ENCODE measurements at places on chromosomes 7 and 10.

DNA sequence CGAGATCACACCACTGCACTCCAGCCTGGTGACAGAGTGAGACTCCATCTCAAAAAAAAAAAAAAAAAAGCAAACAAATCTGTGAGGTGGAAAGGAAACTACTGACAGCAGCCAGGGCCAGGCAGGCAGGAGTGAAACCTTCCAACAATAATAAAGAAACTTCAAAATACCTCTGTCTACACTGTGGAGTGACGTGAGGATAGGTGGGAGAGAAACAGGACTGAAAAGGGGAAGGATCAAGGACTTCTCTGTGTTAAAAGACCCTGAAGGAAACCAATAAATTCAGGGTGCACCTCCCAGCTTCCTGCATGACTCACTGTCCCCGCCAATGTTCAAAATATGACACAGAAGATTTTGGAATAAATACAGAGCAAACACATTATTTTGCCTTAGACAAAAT lies 82.9 kb downstream of the KIAA1549 start:
- DNase-seq, result no peak

- DNase-seq, result no peak
Observed at GRCh38 chr10:69809318-69809717, 7.6 kb downstream of the COL13A1 start.

DNA sequence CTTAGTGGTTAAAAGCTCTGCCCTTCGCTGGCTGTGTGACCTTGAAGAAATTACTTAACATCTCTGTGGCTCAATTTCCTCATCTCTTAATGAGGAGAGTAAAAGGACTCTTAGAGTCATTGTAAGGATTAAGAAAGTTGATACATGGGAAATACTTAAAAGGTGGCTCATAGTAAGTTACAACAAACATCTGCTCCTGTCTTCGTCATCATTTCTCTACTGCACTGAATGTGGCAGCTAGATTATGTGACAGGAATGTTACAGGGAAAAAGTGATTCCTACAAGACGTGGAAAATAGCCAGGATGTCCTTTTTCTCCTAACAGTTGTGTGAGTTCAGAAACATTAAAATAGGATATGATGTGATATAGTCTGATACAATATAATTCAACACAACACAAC lies 184.7 kb downstream of the FRMD4A start:
- no peak for DNase-seq

GRCh38 chr10:51729822-51730555 lies 30.6 kb upstream of the CSTF2T start:
- DNase-seq, result no peak

GRCh38 chr10:113920875-113921274 lies 66.4 kb downstream of the NHLRC2 start:
- DNase-seq, result no peak

DNA sequence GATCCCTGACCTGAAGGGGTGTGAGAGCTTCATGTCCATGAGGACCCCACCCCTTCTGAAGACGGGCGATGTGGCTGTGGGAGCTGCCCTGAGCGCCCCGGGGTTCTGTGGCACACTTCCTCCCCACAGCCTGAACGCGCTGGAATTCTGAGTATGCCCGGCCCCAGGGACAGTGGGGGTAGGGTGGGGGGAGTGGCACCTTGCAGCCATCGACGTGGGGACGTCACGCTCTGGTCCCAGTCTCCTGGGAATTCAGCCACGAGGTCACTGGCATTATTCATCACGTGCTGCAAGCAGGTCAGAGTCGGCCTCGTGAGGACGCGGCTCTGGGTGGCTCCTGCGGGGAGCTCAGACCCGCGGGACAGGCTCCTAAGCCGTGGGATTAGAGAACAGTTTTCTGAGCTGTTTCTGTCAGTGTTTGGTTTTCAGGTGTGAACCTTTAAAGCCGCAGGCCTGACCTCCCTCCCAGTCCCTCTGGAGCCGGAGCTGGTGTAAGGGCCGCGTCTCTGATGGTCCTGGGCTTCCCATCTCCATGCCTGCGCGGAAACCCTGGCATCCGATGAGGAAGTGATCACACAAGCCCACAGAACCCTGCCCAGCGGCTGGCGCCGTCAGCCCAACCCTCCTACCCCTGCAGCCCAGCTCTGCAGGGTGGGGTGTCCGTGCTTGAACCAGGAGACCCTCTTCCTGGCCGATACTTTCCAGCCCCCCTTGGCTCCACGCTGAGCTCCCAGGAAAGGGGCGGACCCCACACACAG lies 16.1 kb downstream of the GPR146 start:
- no peak for DNase-seq

GRCh38 chr7:52100-52499 lies 140.3 kb upstream of the FAM20C start:
- no peak for DNase-seq

GRCh38 chr10:7577176-7577575 lies 89.6 kb downstream of the ITIH5 start:
- DNase-seq, result no peak

DNA sequence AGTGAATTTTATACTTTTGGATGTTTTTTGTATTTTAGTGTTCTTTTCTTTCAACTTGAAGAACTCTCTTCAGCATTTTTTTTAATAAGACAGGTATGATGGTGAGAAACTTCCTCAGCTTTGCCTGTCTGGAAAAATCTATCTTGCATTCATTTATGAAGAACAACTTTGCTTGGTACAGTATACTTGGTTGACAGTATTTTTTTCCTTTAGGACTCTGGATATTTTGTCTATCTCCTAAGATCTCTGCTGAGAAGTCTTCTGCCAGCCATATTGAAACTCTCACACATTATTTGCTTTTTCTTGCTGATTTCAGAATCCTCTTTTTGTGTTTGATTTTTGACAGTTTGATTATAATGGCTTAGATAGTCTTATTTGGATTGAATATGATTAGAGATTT lies 405.0 kb upstream of the GHITM start:
- no peak for DNase-seq

- peak; percentile 58 for DNase-seq
Observed at GRCh38 chr10:79322616-79323543, 24.4 kb upstream of the PPIF start.

DNA sequence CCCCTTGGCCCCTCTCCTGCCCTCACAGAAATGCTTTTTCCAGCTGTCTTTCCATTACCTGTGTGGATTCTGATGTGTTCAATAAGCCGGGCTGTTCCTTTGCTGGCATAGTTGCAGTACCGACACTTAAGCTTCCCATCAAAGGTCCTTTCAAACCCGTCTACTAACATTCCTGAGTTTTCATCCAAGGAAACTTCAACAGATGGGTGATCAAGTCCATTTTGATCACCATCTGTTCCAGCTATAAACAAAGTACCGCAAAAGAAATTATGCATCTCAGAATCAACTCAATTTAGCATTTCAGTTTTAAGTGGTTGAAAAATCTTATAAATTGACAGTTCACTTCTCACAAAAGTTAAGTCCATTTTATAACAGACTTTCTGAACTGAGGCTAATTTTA lies 12.7 kb downstream of the IKZF5 start:
- DNase-seq, result no peak

DNA sequence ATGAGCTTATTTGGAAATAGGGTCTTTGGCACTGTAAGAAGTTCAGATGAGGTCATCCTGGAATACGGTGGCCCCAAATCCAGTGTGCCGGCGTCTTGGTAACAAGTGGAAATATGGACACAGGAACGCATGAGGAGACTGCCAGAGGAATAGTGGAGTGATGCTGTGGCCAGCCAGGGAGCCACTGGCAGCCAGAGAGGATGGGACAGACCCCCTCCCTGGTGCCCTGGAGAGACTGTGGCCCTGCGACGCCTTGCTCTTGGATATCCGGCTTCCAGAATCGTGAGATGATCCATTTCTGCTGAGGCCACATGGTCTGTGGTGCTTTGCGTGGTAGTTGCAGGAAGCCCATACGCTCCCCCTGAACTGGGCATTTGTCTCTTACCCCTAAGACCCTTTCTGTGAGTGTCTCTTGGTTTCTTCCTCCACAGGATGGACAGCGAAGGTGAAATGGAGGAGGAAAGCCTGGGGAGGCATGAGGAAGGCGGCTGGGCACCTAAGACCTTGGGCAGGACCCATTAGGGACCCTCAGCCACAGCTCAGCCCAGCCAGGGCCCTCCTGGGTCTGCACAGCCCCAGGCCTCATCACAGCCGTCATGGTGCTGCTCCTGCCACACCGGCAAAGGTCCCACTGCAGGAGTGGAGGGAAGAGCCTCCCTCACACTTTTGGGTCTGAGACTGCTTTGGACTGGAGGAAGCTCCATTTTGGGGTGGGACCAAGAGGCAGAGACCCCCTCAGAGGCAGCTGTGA lies 53.6 kb downstream of the INSIG1 start:
- no peak for DNase-seq

GRCh38 chr7:26145238-26145637 lies 6.8 kb upstream of the NFE2L3 start:
- DNase-seq, result no peak

DNA sequence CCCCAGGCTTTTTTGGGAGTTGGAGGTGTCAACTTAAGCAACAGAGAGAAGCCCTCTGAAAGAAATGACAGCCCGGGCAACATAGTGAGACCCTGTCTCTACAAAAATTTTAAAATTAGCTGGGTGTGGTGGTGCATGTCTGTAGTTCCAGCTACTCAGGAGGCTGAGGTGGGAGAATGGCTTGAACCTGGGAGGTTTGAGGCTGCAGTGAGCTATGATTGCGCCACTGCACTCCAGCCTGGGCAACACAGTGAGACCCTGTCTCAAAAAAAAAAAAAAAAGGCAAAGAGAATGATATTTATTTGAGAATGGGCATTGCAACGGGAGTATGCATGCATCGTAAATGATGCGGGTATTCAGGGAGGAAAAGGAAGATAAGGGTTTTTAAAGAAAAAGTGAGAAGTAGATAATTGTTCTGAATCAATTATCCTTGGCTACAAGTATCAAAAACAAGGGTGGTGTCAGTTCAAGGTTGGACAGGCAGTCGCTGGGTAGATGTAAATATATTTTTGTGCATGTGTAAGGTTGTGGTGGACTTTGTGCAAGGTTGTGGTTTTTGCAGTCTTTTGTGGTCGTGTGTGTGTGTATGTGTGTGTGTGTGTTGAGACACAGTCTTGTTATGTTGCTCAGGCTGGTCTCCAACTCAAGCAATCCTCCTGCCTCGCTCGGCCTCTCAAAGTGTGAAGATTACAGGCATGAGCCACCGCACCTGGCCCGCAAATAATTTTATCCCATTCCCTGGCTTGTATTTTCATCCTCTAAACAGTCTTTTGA lies 65.6 kb downstream of the COL26A1 start:
- no peak for DNase-seq

DNA sequence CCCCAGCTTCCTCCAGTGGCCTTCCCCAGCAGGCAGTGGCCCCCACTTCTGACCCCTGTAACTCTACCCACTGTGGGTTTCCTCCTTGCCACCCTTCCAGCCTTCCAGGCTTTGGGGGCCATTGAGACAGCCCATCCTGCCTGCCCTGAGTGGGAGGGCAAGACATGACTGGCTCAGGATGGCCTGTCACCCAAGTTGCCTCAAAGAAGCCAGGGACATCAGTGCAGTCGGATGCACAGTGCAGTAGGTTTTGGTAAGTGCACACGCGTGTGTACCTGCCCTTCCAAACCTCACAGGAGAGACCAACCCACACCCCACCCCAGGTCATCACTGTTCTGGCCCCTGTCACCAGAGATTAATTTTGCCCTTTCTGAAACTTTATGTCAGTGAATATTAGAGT lies 22.7 kb downstream of the ZMIZ2 start:
- DNase-seq, result no peak

- peak; percentile 83 for DNase-seq
Observed at GRCh38 chr10:133258818-133259601, 17.7 kb downstream of the ADAM8 start.

- DNase-seq, result no peak
Observed at GRCh38 chr10:75528392-75528791, 97.0 kb downstream of the LRMDA start.

DNA sequence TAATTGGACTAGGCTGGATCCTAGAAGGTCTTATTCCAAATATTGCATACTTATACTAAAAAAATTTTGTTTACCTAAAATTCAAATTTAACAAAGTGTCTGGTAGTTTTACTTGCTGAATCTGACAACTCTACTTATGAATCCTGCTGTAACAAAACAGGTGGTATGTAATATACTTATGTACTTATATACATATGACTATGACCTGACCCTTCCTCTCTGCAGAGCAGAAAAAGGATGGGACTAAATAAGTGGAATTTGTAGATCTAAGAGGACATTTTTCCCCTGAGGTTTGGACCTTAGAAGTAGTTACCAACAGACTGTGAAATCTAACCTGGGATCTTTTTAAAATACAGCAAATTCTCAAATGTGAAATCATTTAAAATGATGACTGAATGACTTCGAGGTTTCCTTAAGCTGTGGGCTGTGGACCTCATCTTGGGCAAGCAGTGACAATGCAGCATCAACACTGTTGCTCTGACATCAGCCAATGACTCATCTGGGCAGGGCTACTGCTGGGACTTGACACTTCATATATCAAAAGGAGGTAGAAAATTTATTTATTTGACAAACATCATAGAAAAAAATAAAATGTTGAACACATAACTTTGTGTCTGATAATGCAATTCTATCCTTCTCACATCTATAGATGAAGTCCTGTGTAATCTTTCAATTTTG lies 73.6 kb downstream of the RELN start:
- no peak for DNase-seq

GRCh38 chr7:94412762-94413322 lies 18.1 kb downstream of the COL1A2 start:
- no peak for DNase-seq

- DNase-seq, result no peak
Observed at GRCh38 chr7:126302639-126303038, 950.1 kb downstream of the GRM8 start.

- DNase-seq, result no peak
Observed at GRCh38 chr7:18317941-18318340, 177.6 kb upstream of the HDAC9 start.

DNA sequence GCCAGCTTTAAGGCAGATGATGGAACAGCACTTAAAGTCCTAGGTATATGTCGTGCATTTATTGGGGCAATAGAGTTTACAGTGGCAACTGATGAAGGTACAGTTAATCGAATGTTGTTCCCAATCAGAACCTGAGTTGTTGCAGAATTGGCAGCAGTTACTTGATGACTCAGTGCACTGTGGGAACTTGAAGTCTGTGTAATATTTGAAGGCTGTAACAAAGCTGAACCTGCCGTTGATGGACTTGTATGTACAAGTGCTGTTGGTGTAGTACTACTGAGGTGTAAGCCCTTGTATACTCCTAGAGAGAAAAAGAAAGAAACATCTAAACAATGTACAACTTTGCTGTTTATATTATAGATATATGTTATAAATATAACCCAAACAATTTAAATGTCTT lies 75.3 kb downstream of the EPC1 start:
- DNase-seq, result no peak

DNA sequence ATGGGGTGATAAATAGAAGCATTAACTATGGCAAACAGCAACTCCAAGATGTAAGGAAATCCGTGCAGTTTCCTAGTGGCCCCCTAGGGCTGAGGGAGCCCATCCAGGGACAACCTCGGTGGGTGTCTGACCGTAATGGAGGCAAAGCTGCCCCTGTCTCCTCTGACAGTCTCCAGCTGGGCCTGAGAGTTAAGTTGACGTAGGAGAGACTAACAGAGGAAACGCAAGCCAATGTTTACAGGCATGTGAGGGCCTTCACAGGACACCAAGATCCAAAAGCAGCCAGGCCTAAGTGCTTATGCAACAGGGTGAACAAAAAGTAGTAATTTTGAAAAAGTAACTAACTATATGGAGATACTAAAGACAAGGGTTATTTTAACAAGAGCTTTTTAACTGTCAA lies 330.0 kb upstream of the C7orf33 start:
- no peak for DNase-seq

GRCh38 chr10:9681655-9682054 lies 1336.0 kb upstream of the CELF2 start:
- no peak for DNase-seq

All from stimulated activated CD8-positive, alpha-beta memory T cell treated with anti-CD3 and anti-CD28 coated beads, Interleukin-7, amount 100 ng/mL, for 48 hours (primary cell).